AG08395 (cell line): ENCODE measurements at places on chromosomes 2 and 18.

DNA sequence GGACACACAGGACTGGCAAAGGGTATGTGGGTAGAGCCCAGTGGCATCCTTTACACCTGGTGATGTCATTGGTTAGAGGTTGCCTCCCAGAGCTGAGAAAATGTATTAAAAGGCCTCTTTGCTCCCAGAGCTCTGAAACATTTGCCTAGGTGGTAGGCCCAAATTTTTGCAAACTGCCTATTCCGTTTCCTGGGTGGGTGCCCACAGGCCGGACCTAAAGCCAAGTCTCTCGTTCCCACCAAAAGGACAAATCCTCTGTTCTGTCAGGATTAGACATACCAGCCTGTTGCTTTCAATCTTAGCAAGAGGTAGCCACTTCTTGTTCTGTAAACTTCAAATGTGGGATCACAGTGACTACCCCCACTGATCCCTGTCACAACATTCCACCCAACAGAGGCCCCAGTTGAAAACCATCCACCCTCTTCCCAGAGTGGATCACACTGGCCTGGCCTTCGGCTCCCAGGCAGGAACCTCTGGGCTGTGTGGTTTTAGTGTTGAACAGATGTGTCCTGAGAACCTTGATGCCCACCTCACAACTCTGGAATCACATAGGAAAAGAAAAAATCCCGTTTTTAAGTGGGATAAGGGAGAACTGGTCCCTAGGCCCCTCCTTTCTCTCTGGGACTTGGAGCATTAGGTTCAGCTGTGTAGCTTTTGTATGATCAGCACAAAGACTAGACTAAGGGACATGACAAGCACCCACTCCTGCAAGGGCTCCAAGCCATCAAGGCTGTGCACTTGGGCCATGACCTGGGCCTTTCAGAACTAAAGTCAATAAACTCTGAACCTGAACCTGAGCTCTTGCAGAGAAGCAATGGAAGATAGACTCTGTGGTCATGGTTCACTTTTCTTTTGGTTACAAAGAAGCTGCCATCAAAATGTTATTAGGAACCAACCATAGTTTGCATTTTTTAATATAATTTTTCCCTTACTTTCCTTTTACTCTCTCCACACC is 211.3 kb downstream of the CYP26B1 start:
- DNase-seq, result no peak

GRCh38 chr2:190405070-190405469 is 3.1 kb upstream of the MFSD6 start:
- no peak for DNase-seq

DNA sequence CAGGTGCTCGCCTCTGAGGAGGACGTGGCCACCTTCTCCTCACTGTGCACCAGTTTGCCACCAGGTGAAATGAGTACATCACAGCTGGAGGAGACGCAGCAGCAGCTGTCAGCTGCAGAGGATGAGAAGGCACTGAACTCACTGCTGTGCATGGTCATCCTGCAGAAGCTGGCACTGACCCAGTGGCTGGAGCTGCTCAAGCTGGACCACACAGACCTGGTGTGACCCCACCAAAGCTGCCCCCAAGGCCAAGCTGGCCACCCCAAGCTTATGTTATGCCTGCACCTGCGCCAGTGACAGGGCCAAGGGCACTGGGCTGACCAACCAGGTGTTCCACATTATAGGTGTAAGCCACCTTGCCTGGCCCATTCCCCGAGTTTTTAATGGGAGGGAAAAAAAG is 19.3 kb downstream of the CLK1 start:
- DNase-seq, result no peak

GRCh38 chr2:197461057-197461456 is 7.7 kb downstream of the COQ10B start:
- DNase-seq, result peak; percentile 13

- no peak for DNase-seq
Measured at GRCh38 chr18:74501386-74501785, 5.2 kb downstream of the CNDP2 start.

DNA sequence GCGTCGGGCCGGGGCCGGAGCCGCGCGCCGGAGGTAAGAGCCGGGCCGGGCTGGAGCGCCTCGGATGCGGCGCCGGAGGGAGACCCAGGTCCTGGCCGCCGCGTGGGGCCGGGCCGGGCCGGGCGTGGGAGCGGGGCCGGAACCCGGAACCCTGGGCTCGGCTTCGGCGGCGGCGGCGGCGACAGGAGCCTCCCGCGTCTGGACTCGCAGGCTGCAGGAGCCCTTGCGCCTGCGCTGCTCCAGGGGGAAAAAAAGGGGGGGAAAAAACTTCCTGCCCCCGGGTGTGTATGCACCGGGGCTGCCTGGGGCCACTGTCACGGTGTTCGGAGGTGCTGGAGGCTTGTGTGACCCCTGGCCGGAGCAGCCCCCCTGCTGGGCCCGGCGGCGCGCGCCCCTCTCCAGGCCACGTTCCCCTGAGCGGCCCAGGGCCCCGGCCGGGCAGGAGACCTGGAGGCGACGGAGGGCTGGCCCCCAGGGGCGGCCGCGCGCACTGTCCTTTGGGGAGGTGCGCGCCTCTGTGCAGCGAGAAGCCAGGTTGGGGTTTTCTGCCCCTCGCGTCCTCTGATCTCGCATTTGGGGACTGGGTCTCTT is 864 bp downstream of the KLHL29 start:
- DNase-seq, result peak; percentile 55

DNA sequence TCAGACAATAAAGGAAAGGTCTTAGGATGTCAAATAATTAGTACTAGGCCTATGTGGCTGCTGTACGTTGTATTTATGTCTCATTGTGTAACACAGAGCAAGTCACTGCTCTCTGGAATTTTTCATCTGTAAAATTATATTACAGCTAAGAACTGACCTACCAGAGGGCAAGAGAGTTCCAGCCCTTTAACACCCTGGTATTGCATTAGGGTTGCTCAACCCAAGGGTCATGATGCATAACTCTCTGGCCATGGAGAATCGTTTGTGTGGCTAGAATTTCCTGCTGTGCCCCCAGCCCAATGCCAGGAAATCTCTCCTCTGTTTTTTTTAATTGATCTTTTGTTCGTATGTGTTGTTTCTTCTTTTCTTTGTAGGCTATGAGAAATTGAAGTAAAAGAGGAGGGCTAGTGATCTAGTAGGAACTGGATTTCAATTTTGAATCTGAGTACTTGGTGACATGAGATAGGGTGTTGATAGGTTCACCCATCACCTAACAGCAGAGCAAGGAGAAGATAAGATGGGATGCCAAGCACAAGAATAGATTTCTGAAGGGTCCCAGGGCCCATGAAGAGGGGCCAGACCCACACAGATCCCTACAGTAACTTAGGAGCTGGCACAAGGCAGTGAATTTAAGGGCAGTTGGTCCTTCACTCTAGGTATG is 571.2 kb upstream of the TNP1 start:
- DNase-seq, result no peak

- DNase-seq, result no peak
Measured at GRCh38 chr2:54814389-54815147, 91.1 kb downstream of the EML6 start.

- DNase-seq, result no peak
Measured at GRCh38 chr18:70121842-70122241, 83.6 kb downstream of the RTTN start.

- DNase-seq, result no peak
Measured at GRCh38 chr2:47833516-47833968, 50.6 kb downstream of the MSH6 start.

GRCh38 chr2:23410596-23410995 is 25.6 kb downstream of the KLHL29 start:
- DNase-seq, result no peak

DNA sequence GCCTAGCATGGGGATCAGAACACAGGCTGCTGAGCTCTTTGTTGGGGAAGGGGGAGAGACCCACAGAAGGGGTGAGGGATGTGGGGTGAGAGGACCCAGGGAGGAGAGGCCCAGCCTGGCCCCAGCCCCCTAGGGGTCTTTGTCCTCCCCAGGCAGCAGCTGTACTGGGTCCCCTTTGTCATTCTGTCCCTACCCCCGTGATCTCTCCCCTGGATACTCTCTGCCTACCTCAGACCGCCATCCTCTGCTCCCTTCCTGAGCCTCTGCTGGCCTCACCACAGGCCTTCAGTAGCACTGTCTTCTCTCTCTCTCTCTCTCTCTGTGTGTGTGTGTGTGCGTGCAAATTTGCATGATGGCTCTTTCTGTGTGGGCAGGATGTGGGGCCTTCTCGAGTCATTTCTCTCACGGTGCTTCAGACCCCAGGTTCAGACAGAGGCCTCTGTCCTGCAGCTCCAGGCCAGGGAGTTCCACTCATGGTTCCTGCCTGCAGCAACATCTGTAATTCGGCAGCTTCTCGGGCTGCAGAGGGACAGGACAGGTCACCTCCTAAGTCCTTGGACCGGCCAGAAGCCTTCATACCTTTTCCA is 1.4 kb downstream of the PSD4 start:
- DNase-seq, result no peak

- peak; percentile 68 for DNase-seq
Measured at GRCh38 chr18:43893001-43893637, 615.8 kb upstream of the SYT4 start.

DNA sequence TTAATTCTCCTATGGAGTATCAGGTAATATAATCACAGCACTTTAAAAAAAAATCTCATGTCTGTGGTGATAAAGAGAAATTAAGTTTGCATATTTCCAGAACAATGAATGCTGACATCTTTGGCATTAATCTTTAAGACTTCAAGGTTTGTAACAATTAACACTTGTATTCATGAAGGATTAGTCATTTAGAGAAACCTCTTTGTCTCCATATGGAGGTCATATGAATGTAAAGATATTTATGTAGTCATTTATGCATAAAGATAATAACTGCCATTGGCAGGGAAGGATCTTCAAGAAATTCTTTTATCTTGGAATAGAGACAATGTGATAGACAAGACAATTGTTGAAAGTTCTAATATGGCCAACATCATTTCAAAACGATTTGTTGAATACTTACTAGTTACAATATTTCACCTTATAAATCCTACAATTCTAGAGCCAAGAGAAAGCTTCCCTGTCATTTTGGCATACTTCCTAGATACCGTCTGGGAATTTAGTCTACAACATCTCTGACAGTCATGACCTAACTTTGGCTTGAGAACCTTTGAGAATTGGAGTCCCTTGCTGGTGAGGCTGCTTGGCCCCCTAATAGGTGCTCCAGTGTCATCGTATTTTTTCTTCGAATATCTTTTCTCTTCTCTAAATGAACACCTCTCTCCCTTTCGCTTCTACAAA is 33.6 kb downstream of the RASGRP3 start:
- DNase-seq, result no peak

DNA sequence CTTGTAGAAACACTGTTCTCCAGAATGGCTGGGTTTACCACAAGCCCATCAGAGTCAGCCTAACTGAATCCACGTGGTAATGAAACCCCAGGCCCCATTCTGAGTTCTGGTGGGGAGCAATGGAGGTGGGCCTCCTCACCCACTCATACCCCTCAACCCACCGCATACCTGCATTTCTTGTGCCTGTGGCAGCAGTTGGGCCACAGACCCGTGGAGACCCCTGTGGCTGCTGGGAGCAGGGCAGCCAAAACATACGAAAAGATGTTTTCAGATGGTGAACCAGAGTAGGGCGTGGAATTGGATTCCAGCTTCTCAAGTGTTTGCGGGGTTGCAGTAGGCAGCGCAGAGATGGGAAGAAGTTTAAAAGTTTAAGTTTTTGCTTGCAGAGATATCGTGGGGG is 51.0 kb downstream of the ITGA6 start:
- no peak for DNase-seq

- DNase-seq, result peak; percentile 93
Measured at GRCh38 chr18:48590678-48591077, 51.8 kb downstream of the CTIF start.

GRCh38 chr2:191446910-191447309 is 201.7 kb downstream of the MYO1B start:
- DNase-seq, result no peak

- DNase-seq, result no peak
Measured at GRCh38 chr18:48342125-48342524, 67.1 kb downstream of the ZBTB7C start.

DNA sequence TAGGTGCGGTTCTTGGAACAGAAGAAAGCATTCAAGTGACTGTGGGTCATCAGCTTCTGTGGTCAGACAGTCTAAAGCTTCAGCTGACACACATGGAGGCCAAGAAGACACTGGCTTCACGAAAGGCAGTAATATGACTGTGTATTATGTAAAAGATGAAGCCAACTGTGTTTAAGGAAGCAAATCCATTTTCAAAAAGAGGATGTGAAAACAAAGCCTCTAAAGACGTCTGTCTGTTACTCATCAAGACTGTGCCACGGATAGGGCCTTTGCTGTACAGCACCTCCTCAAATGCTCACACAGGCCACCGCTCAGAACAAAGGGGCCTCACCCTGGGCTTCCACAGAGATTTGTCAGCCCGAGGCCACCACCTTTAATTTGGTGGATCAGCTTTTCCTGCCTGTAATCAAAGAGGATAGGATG is 21.1 kb upstream of the TMEM163 start:
- no peak for DNase-seq

DNA sequence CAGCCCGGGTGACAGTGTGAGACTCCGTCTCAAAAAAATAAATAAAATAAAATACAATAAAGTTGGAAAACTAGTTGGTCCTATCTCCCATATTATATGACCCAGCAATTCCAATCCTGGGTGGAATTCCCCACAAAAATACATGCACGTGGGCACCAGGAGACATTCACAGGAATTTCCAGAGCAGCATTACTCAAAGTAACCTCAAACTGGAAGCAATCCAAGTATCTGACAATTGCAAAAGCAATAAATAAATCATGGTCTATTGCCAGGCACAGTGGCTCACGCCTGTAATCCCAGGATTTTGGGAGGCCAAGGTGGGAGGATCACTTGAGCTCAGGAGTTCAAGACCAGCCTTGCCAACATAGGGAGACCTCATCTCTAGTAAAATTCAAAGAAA is 101.2 kb upstream of the MAP4K4 start:
- no peak for DNase-seq

DNA sequence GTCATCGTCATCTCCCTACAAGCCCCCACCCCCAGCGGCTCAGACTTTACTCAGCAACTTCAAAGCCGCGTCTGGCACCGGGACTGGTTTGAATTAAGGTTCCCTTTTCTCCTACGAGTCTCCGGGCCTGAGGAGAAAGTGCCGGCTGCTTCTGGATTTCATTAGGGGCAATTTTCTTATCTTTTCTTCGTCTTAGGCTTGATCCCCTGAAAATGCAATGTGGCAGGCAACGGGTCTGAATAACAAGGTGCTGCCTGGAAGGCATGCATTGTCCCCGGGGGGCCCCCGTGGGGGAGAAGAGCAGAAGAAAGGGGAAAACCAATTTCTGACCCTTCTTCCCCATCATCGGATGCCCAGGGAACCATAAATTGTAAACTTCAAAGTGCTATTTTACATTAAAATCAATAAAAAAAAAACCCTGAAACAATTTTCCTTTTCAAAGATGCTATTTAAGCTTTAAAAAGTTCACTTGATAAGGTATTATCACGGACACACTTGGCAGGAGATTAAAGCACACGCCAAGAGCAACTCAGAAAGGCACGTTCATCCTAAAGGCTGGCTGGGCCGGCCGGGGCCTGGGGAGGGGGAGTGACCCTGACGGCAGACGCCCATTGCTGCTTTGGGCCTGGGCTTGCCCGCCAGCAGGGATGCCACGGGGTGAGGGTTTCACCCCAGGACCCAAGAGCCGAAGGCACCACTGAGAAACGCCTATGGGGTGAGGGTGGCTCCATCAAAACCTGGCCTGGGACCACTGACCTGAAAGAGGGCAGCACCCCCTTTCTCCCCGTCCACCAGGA is 230.4 kb downstream of the TWIST2 start:
- no peak for DNase-seq
